ENCODE measurements at places on chromosomes 4 and X.

- no peak for DNase-seq
- H3K4me1 ChIP-seq = no peaks in the 10 kb centered on the region
- no peaks in the 10 kb centered on the region for H3K27me3 ChIP-seq
- H3K4me3 ChIP-seq = no peak overlapping the region
Measured at GRCh38 chr4:182175788-182176519, 67.2 kb upstream of the TENM3 start.

DNA sequence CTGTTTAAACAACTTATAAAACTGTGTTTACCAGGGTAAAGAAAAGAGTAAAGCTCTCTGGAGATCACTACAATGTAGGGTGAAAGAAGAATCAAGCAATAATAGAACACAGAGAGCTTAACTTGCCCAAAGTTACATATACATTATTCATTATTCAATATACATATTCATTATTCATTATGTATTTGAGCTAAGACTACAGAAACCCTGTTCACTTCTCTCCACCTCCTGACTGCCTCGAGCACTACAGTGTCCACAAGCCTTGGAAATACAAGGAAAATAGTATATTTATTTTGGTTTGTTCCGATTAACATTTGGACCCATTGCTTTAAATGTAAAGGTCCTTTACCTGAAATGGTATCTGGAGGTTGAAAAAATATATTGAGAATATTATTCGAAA is 35.9 kb upstream of the ELF2 start:
- H3K4me3 ChIP-seq = no peak overlapping the region
- DNase-seq = no peak
- H3K36me3 ChIP-seq = no peaks in the 10 kb centered on the region
- H3K27me3 ChIP-seq = no peaks in the 10 kb centered on the region
- no peaks in the 10 kb centered on the region for H3K4me1 ChIP-seq

DNA sequence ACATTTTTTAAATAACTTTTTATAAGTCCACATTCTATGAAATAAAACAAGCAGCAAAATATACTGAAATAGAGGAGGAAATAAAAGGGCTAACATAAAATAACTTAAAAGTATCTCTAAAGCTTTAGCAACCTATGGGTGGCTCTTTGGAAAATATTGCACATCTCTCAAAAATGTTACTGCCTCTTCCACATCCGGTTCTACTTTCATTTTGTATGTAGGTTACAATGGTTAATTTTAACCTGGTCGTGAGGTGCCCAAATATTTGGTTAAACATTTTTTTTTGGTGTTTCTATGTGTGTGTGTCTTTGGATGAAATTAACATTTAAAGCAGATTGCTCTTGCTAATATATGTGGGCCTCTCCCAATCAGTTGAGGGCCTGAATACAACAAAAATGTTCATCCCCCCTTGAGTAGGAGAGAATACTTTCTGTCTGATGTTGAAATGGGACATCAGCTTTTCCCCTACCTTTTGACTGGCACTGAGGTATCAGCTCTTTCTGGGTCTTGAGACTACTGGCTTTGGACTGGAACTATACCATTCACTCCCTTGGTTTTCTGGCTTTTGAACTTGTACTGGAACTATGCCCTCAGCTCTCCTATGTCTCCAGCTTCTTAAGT is 353.0 kb downstream of the ADAM29 start:
- no peaks in the 10 kb centered on the region for H3K36me3 ChIP-seq
- H3K27me3 ChIP-seq = no peaks in the 10 kb centered on the region

DNA sequence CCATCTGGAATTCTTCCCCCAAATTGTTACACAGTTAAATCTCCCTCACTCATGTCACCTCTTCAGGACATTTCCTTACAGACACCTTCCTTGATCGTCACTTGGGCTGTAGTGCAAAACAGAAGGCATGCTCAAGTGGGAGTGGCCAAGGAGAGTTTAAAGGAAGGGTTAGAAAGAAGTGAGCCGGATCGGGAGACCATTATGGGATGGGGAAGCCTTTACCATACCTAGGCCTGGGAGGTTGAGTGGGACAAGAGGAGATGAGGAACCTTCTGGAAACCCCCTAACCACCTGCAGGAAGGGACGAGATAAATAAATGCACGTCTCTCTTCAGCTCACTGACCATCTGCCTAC is 102.7 kb downstream of the UCHL1 start:
- DNase-seq = no peak
- H3K27me3 ChIP-seq = peaks cover 14% of the 10 kb centered on the region
- H3K4me1 ChIP-seq = peaks cover 10% of the 10 kb centered on the region
- no peak overlapping the region for H3K4me3 ChIP-seq

- DNase-seq = no peak
- no peaks in the 10 kb centered on the region for H3K4me1 ChIP-seq
- no peak overlapping the region for H3K4me3 ChIP-seq
- H3K27me3 ChIP-seq = no peaks in the 10 kb centered on the region
Measured at GRCh38 chrX:119045884-119046283, 26.9 kb upstream of the CT47C1 start.

Measured in natural killer cell (primary cell).